Fibroblast of lung (primary cell): ENCODE measurements at places on chromosomes 16 and 17. TPM values are rescaled to one million over a fixed set of nuclear protein-coding genes. Genes with fewer than 3 reads are reported as not detected.

The CIBAR2 gene
- not detected in 2 replicates for total RNA-seq

The KCNJ16 gene
- under 0.01 TPM in 1 of 2 replicates, not detected in the other for total RNA-seq

The ALDH3A1 gene
- total RNA-seq: under 0.01 and 0.17 TPM in 2 replicates

The CFAP97D1 gene
- under 0.01 TPM in 1 of 2 replicates, not detected in the other for total RNA-seq

The TSPOAP1 gene
- total RNA-seq: 4.0 and 4.9 TPM in 2 replicates

The TP53TG3C gene
- total RNA-seq: not detected in 2 replicates

The CCL14 gene
- total RNA-seq: not detected in 2 replicates

The MYH13 gene
- total RNA-seq: not detected in 2 replicates

The G6PC1 gene
- not detected in 2 replicates for total RNA-seq

The TRPV3 gene
- total RNA-seq: 0.77 and 0.99 TPM in 2 replicates

The HOXB2 gene
- 9.2 and 12.2 TPM in 2 replicates for total RNA-seq

The GPR142 gene
- not detected in 2 replicates for total RNA-seq

The PRMT7 gene
- total RNA-seq: 39.3 and 44.4 TPM in 2 replicates

The DCTN5 gene
- total RNA-seq: 28.8 and 39.6 TPM in 2 replicates

The SLC13A5 gene
- total RNA-seq: not detected in 2 replicates

The MMP28 gene
- 2.8 and 4.6 TPM in 2 replicates for total RNA-seq

The RAB26 gene
- 0.51 and 2.0 TPM in 2 replicates for total RNA-seq

The SPATA22 gene
- total RNA-seq: 0.17 and 0.51 TPM in 2 replicates

The OR4D1 gene
- total RNA-seq: not detected in 2 replicates

The KRTAP4-2 gene
- total RNA-seq: not detected in 2 replicates

The CCL18 gene
- total RNA-seq: not detected in 2 replicates

The TEKT1 gene
- total RNA-seq: not detected in 2 replicates

The SLC6A2 gene
- total RNA-seq: not detected in 2 replicates

The OGFOD3 gene
- 18.2 and 27.1 TPM in 2 replicates for total RNA-seq

The FDXR gene
- 49.1 and 71.0 TPM in 2 replicates for total RNA-seq

The PRDM7 gene
- total RNA-seq: not detected in 2 replicates

The KRTAP17-1 gene
- not detected in 2 replicates for total RNA-seq

The KRTAP3-1 gene
- not detected in 2 replicates for total RNA-seq

The CSH2 gene
- total RNA-seq: not detected in 2 replicates

The FN3K gene
- total RNA-seq: 5.6 and 8.9 TPM in 2 replicates

The FOXL1 gene
- 24.1 and 27.4 TPM in 2 replicates for total RNA-seq

The PRR11 gene
- 1.0 and 6.1 TPM in 2 replicates for total RNA-seq

The KRT32 gene
- total RNA-seq: under 0.01 TPM in 2 replicates

The NPW gene
- 0.26 and 0.99 TPM in 2 replicates for total RNA-seq

The SLC16A13 gene
- 0.26 and 1.3 TPM in 2 replicates for total RNA-seq

The NLRP1 gene
- total RNA-seq: 11.8 and 22.1 TPM in 2 replicates

The EME1 gene
- total RNA-seq: 0.51 and 2.3 TPM in 2 replicates

The CRAMP1 gene
- 4.6 and 7.8 TPM in 2 replicates for total RNA-seq

The CHRNE gene
- total RNA-seq: 0.51 and 0.66 TPM in 2 replicates

The CASKIN1 gene
- total RNA-seq: 0.17 and 0.26 TPM in 2 replicates

The HEATR9 gene
- not detected in 2 replicates for total RNA-seq

The COL1A1 gene
- 577 and 584 TPM in 2 replicates for total RNA-seq

The FOXN1 gene
- not detected in 2 replicates for total RNA-seq

The TIMP2 gene
- total RNA-seq: 88.9 and 155 TPM in 2 replicates
